ENCODE measurements at places on chromosomes 5 and 9.

- no peak for DNase-seq
Measured at GRCh38 chr9:105854026-105854782, 159.9 kb downstream of the TMEM38B start.

DNA sequence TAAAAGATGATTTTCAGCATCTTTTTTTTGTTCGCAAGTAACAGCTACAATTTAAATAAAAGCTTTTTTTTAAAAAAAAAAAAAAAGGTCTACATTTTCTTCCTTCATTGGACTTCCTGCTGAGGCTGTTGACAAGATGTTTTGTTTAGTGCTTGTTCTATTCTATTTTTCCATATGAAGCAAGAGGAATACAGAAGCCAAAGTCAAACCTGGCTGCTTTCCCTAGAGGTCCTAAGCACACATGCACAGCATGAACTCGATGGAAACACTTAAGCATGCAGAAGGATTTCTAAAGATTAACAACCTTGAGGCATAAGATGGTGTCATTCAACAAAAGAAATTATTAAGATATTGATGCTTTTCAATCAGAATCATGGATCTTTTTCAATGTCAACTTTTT, 105.1 kb downstream of the ADCY2 start:
- DNase-seq = no peak

DNA sequence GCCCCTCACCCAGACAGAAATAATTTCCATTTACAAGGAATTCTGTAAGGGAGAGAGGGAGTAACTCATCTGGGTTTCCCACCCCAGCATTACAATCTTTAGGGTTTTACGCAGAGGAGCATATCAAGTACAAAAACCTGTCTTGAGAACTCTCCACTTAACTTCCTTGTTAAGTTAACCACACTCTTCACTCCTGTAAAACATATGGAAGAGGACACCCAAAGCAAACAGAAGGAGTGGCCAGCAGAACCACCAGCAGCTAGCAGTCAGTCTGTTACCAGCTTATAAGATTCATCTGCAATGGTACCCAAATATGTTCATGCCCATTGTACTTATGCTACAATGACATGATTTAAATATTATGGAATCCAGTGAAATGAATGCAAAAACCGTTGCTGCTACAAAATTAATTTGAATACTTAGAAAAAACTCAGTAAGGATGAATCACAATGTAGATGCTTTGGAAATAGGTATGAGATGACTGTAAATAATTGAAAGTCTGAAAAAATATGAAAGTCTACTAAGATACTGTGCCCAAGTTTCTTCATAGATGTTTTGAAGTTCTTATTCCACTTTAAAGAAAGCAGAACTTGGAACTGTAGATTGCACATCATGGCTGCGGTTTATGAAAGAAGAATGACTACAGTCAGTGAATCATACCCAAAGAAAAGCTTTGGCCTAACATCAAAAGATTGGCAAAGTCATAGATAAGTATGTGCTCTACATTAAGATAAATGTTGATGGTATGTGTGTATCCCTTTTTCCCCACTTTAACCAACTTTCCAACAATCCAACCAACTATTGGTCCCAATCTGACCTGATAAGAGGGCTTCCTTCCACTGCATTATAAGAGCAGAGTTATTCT, 233.6 kb downstream of the ACTL7B start:
- DNase-seq = no peak

DNA sequence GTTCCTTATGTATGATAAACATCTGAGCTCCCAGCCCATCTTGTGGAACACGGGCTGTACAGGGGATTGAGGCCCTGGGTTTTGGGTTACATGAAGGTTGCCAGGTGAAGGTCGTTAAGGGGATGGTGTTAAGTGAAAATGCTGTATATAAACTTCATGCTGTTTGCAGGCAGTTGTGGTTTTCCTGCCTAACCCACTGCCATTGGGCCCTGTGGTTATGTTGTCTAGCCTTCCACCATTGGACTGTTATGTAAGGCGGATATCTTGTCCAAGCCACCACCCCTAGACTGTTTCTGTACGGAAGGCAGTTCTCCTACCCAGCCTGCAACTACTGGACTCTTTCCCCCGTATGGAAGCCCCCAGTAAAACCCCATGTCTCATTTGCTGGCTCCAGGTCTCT, 246.1 kb downstream of the KIF4B start:
- no peak for DNase-seq

- DNase-seq = no peak
Measured at GRCh38 chr9:87350915-87351314, 146.8 kb upstream of the DAPK1 start.

DNA sequence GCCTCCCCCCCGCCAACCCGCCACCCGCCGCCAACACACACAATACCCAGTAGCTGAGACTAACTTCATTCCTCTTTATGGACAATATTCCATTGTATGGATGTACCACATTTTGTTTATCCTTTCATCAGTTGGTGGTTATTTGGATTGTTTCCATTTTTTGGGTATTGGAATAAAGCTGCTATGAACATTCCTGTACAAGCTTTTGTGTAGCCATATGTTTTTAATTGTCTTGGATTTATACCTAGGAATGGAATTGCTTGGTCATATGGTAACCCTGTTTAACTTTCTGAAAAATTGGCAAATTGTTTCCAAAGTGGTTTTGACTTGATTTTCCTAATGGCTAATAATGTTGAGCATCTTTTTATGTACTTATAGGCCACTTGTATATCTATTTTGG, 4.9 kb upstream of the UBTD2 start:
- no peak for DNase-seq

GRCh38 chr9:19456996-19457692, 48.3 kb downstream of the ACER2 start:
- DNase-seq = peak; percentile 66

GRCh38 chr9:124042201-124042721, 30.7 kb downstream of the LHX2 start:
- no peak for DNase-seq

DNA sequence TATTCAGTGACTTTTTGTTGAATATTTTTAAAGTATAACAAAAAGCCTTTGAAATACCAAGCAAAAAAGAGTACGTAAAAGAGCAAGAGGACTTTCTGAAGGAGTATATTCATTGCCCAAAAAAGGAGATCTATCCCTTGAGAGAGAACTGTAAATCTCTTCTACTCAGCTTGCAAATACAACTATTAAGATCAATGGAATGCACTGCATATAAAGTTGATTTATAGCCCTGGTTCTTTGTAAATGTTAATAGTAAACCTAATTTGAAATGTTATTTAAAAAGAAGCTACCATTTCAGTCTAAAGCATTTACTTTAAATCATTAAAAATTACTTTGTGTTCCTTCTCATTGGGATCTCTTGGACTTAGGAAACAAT, 168.1 kb downstream of the PDE4D start:
- DNase-seq = no peak

DNA sequence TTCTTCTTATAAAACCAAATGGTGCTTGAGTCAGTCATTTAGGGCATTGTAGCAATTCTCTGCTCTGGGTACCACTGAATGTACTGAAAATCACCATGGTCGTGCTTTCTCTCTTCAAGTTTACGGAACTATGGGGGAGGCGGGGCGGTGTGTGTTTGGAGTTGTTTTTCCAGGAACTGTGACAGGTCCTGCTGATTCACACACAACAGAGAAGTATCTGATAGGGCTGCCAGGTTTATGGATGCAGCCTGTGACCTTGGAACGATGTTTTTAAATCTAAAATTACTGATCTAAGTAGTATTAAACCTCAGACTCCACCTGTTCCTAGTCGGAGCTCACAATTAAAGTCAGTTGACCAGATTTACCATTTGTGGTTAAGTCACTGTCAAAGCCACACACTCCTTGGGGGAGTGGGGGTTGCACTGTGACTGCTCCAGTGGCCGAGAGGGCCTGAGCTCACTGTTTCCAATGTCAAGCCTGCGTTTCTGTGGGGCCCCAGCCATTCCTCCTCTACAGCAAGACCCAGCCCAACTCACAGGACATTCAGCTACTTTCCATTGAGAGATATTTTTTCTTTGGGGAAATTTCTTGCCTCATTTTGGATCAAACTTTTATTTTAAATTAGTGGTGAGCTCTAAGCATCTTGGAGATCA, 44.4 kb downstream of the GADD45G start:
- no peak for DNase-seq

DNA sequence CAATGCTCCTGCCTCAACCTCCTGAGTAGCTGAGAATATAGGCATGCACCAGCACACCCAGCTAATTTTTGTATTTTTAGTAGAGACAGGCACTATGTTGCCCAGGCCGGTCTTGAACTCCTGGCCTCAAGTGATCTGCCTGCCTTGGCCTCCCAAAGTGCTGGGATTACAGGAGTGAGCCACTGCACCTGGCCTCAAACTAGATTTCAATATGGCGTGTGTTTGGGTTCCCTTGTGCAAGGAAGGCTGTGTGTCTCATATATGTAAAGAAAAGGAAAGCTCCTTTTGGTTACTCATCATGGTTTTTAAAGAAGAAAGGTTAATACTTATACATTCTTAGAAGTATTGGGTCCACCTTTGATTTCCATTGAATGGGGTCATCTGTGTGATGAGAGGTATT, 70.7 kb downstream of the ANKRD33B start:
- DNase-seq = no peak

DNA sequence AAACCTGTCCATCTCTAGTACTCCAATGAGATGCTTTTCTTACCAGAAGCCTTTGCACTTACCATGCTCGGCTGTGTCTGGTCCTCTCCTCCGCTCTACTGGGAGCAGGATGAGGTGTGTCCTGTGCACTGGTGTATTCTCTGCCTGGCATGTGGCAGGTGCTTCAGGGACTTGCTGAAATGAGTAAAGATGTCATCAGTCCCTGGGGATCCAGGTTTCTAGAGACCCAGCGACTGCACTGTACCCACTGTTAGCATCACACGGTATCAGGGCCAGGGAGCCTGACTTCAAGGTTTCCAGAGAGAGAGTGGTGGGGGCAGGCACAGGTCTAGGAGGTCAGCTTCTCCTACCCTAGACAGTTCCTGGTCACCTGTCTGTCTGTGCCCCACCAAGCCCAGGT, 10.5 kb downstream of the PTTG1 start:
- no peak for DNase-seq

- no peak for DNase-seq
Measured at GRCh38 chr5:73022471-73023169, 66.8 kb downstream of the FCHO2 start.

GRCh38 chr5:178232124-178232919, at the start of gene PHYKPL:
Gene PHYKPL (minus strand): TSS chr5:178232802. CDS start chr5:178232550, 252 bp downstream.
- DNase-seq = peak; percentile 64

GRCh38 chr9:35910613-35911359, 1.5 kb downstream of the SPAAR start:
- DNase-seq = peak; percentile 19

- DNase-seq = no peak
Measured at GRCh38 chr5:112738191-112738560, 491 bp downstream of the APC start.

DNA sequence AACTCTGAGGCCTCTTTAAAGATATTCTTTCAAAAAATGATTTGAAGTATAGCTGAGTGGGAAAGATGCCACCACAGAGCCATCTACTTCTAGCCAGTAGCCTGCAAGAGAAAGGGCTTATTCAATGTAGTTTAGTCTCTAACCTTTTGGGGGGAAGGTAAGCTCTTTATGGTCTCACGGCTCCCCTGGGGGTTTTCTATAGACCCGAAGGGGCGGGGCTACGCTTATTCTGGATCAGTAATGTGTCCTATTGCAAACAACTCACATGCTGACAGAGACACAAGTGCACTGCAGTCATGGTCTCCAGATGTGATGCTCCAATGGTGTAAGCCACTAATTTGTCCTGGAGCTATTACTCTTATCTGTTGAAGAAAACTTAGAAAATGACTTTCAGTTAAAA, 53.4 kb upstream of the RPS23 start:
- no peak for DNase-seq

GRCh38 chr5:16461782-16462181, 3.8 kb downstream of the ZNF622 start:
- no peak for DNase-seq

DNA sequence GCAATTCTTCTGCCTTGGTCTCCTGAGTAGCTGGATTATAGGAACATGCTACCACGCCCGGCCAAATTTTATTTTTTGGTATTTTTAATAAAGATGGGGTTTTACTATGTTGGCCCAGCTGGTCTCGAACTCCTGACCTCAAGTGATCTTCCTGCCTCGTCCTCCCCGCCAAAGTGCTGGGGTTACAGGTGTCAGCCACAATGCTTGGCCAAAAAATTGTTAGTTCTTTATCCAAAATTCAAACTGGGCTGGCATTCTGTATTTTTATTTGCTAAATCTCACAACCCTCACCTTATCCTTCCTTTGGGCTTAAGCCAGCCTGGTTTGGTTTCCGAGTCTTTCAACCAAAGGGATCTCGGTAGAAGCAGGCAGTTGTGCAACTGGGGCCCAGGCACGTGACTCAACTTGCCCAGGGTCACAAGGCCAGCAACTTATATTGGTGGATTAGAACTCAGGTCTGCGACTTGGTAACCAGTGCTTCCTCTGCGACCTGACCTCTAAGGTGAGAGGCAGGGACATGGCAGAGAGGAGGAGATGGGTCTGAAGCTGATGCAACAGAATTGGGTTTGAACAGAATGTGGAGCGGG, 26.5 kb upstream of the BOD1 start:
- no peak for DNase-seq

DNA sequence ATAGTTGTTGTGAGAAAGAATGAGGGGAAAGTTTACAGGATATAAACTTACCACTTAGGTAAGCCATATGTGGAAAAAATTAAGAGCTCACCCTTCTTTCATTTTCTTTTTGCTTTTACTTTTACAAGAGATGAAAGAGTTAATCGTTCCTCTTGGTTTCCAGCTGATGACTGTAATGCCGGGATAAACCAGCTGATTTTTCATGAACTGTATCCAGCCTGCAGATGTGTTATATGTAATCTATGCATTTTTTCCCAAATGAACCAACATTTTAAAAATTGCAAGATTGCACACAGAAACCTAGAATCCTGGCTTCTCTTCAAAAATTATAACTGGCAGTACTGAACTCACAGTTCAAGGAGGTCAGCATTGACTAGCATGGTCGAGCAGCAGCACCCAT, 185.9 kb downstream of the GRIA1 start:
- DNase-seq = no peak

- DNase-seq = no peak
Measured at GRCh38 chr9:118367383-118367782, 663.2 kb downstream of the TLR4 start.

GRCh38 chr5:123517476-123517875, 5.5 kb downstream of the CSNK1G3 start:
- DNase-seq = no peak

- DNase-seq = no peak
Measured at GRCh38 chr5:69530561-69531405, 29.2 kb upstream of the GTF2H2C start.

DNA sequence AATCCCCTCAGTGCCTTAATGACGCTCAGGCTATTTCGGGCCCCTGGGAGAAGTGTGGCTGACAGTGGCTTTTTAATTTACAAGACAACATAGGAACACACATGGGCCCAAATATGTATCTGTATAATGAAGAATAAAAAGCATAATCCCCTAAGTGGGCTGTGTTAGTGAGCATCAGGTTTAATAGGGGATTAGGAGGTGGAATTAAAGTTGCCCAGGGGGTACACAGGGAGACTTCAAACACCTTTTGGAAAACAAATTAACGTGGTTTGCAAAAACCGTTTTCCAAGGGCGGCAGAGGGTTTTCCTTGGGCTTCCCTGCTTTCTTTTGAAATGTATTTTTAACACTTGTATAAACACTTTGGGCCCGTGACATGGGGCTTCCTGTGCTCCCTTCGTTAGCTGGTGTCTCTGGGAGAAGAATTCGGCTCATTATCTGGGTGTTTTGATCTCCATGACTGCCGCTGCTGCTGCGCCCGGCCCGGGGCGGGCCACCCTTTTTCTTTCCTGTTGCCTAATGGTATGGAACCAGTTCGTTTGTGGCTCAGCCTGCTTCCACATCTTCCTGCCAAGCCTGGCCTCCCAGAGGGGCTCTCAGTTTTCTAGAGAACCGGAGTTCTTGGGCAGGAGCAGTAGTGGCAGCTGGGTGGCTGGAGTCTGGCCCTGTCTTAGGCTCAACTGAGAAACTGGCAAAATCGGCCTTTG, 173.0 kb downstream of the MACROH2A1 start:
- DNase-seq = no peak

Measured in stimulated activated CD4-positive, alpha-beta T cell treated with anti-CD3 and anti-CD28 coated beads, Interleukin-2, amount 100 ng/mL, for 48 hours (primary cell).